ENCODE measurements at places on chromosomes 7 and 10. TPM values are rescaled to one million over a fixed set of nuclear protein-coding genes. Genes with fewer than 3 reads are reported as not detected.

DNA sequence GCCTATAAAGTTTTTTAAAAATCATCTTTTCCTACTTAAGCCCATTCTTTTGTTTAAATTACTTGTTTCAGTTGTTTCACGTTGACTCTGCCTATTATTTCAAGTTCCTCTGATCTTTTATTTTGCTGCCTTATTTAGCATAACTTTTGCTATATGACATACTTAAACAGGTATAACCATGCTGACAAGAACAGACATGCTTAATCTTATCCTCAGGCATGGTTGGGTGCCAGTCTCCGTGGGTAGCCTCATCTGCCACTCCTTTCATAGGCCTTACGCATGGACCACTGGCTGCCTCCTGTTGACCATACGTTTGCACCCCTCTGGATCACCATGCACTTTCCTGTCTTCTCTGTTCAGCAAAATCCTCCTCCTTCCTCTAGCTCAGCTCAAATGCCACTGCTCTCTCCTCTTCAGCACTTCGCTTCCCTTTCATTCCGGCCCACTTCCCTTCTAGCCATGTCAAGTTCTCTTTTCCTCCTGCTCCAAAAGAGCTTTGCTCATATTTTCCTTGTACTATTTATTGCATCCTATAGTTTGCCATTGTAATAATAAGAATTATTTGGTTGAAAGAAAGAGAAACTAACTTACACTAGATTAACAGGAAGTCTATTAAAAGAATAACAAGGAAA, 10.0 kb upstream of the TSPAN33 start:
- DNase-seq = no peak

GRCh38 chr7:108002726-108003598, at the start of gene LAMB1:
TSS of gene LAMB1 (minus strand) at chr7:108003161. CDS start at chr7:108002885, 276 bp downstream.
- no peak for DNase-seq

DNA sequence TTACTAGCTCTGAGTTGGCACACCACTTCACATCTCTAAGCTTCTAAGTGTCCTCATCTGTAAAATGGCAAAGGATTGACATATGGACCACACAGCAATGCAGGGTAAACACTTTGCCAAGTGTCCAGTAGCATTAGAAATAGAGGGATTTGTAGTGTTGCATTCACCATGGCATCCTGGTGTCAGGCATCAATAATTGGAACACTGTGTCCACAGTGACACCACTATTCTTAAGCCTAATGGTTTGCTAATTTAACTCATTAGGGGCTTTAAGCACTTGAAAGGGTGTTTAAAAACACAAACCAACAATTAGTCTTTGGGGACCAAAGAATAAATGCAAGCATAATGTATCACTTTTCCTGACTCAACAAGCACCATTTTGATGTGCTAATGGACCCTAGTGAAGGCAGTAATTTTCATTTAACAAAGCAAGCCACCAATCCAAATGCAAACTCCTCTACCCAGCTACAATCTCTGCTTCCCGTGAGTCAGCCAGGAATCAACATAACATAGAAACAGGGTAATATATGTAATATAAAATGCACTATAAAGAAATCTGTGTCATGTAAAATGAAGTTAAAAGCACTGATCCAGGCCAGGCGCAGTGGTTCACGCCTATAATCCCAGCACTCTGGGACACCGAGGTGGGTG, 75.9 kb downstream of the FAM204A start:
- DNase-seq = no peak

- DNase-seq = no peak
Observed at GRCh38 chr7:56078196-56078595, 14.1 kb downstream of the SUMF2 start.

- no peak for DNase-seq
Observed at GRCh38 chr7:975702-976473, 539 bp upstream of the COX19 start.

Gene FAM13C
- total RNA-seq = not detected

Gene NUDT5
- total RNA-seq = 64.5 TPM

Gene JCAD
- 7.3 TPM for total RNA-seq

Gene TRPV6
- 0.29 TPM for total RNA-seq

Data from epithelial cell of proximal tubule (primary cell).